GM13977 (cell line): ENCODE measurements at places on chromosomes 12 and 14.
A peak's percentile ranks its signal among the peaks of the same experiment; 100 is the strongest.

- DNase-seq, result no peak
These were observed 29.9 kb downstream of the PPFIBP1 start for GRCh38 chr12:27553941-27554340.

DNA sequence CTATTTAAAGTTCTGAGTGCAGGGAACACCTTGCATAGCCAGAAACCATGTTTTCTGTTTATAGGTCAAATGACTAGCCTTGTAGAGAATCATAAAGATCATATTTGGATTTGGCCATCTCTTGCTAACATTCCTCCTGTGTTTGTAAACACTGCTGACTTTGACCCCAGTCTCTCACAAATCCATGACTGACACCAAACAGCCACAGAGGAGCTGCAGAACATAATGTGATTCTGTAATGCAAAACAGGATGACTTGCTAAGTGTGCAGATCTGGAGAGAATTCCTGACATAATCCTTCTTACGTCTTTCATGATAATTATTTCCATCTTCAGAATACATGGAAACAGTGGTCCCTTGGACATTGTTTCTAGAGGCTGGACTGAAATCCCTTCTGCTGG lies 211.8 kb downstream of the BMP4 start:
- DNase-seq, result no peak

DNA sequence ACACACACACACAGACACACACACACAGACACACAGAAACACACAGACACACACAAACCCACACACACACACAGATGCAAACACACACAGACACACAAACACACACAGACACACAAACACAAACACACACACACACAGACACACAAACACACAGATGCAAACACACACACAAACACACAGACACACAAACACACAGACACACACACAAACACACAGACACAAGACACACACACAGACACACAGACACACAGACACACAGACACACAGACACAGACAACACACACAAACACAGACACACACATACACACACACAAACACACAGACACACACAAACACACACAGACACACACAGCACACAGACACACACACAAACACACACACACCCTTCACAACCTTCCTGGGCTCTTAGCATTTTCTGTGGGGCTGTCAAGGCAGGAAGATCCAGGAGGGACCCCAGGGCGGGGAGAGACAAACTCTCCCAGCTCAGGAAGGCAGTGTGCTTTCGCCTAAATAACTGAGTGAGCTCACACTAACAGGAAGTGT lies 24.2 kb upstream of the INF2 start:
- peak; percentile 64 for DNase-seq

- DNase-seq, result peak; percentile 24
These were observed 236.1 kb downstream of the AEBP2 start for GRCh38 chr12:19675361-19675760.

GRCh38 chr12:108637222-108637971 lies 3.7 kb upstream of the SELPLG start:
- no peak for DNase-seq

DNA sequence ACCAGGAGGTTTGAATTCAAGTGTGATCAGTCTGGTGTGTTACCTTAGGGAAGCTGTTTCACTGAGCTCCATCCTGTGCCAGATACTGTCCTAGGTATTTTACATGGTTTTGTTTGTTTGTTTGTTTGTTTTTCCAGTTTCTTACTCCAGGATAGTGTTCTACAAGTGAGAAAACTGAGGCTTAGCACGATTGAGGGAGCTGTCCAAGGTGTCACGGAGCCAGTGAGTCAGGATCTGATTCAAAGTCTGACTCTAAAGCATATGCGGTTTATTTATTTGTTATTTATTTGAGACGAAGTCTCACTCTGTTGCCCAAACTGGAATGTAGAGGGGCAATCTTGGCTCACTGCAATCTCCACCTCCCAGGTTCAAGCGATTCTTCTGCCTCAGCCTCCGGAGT lies 79.7 kb upstream of the GNG2 start:
- no peak for DNase-seq

GRCh38 chr14:96294246-96294645 lies 38.2 kb downstream of the BDKRB1 start:
- DNase-seq, result no peak

- peak; percentile 44 for DNase-seq
These were observed 392 bp downstream of the SLC15A4 start for GRCh38 chr12:128823216-128823915.

DNA sequence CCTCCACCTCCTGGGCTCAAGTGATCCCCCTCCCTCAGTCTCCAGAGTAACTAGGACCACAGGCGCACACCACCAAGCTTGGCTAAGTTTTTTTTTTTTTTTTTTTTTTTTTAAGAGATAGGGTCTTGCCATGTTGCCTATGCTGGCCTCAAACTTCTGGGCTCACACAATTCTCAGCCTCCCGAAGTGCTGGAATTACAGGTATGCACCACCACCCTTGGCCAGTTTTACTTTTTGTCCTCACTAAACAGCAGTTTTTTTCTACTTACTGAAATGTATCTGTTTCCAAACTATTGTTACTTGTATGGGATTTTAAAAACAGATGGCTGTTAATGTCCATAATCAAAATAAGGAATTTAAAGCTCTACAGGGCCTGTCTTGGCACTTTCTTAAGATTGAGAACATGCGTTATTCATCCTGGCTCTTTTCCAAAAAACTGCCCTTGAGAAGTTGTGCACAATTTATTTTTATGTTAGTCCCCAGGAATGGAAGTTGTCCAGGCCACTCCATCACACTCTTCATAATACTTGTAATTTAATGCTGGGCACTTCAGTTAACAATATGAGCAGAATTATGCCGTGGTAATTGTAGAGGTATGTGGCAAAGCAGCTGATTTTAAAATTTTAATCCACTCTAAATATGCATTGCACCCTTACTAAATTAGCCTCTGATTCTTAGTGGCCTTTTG lies 51.9 kb upstream of the REP15 start:
- DNase-seq, result no peak

DNA sequence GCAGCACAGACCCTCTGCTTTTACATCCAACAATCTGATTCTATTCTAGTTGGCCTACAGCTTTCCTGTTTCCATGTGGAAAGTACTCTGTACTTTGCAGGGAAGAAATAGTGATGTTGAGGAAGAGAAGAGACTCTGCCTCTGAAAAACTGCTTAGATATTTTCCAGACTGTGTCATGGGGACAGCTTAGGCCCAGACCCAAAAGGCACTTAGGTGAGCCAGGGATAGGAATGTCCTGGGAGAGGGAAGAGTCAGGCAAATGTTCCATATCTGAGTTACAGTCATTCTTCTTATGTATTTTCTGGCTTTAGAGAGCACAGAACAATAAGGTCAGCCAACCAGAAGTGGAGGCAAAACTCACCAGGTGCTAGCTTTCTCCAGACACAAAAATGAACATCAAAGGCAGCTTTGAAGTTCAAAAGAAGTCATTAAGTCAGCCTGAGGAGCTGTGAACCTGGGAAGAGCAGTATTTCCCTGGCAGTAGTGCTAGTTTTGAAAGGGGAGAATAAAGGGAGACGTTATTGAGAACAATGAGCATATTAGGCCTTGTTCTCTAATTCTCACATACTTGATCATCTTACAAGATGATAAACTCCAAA lies 199.7 kb upstream of the LMNTD1 start:
- DNase-seq, result no peak

DNA sequence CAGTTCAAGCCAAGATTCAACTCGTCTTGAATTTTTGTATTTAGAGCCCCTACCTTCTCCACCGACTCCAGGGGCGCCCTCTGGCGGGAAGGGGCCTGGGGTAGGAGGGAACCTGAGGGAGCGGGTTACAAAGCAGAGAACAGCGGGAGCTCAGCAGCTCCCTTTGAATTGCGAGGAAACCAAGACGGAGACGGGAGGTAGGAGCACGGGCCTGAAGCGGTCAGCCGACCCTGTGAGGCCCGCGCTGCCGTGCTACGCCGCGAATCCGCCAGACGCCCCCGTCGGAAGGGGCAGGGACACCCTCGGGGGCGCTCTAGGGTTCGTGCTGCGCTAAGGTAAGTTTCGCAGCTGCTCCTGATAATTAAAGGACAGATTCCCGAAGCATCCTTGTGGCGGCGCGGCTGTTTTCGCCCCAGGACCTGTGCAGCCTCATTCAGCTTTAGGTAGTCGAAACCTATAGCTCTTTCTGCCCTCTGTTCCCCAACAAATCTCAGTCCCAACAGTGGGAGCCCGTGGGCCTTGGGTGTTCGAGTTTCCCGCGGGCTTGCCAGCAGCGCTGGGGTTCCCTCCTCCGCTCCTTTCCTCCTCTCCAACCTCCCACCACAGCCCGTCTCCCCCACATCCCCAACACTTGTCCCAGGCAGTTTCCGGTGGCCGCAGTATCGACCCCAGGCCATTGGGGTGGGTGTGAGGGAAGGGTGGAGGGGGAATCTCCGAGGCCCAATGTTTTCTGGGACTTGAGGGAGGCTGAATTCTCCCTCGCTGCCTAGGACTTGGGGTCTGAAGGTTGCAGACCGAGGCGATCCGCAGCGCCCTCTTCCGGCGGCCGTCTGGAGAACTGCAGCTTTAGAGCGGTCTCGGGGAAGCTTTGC lies 5.1 kb upstream of the NKX2-1 start:
- DNase-seq, result peak; percentile 31

DNA sequence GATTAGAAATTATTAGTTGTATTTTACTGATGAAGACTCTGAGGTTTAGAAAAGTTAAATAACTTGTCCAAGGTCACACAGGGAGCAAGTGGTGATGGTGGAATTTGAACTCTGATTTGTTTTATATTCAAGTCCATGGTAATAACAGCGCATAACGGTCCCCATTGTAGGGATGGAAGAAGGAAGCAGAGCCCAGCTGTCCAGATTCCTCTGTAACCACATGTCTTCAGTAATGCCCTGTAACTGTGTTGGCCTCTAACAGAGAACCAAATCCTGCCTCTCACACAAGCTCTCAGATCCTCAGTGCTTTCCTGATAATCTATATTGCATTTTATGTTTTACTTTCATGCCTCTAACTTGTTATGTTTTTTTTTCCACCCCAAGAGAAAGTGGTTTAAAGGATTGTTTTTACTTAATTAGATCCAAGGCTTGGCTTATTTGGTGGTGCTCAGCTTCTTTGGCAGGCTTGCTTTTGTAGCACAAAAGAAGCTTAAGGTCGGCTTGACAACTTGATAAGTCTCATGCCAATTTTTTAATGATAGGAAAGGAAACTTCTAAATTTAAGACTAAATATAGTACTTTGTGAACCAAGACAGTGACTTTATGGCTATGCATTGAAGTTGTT lies 105.1 kb upstream of the SEL1L start:
- no peak for DNase-seq

DNA sequence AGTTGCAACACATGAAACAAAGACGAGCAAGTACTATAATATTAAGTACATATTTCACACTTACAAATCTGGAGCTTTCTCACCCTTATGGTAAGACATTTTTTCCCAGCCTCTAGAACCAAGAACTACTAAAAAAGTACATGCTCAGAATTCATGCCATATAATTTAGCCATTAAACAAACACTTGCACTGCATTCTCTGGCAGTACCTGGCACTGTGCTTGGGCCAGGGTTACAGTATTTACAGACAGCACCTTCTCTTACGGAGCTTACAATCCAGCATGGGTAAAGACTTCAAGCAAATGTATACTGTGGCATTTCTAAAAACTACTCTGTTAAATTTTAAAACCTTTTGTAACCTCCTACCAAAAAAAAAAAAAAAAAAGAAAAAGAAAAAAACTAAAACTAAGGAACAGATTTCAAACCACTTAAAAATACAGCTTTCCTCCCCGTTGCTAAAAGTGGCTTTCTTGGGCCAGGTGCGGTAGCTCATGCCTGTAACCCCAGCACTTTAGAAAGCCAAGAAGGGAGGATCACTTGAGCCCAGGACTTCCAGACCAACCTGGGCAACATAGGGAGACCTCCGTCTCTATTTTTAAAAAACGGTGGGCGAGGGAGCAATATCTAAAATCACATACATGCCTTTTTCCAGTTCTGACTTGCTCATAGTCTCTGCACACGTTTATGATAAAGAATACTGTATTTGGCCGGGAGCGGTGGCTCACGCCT lies 956 bp downstream of the GNPTAB start:
- no peak for DNase-seq

DNA sequence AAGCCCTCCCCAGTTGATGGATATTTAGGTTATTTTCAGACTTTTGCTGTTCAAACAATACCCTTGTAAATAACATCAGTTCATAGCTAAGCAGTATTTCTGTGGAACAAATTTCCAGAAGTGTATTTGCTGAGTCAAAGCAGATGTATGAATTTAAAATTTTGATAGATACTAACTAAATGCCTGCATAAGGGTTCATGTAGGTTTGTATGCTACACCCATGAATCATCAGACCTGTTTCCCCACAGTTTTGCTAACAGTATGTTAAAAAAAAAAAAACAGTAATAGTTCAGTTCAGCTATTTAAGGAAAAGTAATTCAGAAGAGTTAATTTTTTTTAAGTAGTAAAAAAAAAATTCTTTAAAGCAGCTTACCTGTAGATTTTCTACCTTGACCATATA lies 236.1 kb upstream of the DIO2 start:
- DNase-seq, result no peak

DNA sequence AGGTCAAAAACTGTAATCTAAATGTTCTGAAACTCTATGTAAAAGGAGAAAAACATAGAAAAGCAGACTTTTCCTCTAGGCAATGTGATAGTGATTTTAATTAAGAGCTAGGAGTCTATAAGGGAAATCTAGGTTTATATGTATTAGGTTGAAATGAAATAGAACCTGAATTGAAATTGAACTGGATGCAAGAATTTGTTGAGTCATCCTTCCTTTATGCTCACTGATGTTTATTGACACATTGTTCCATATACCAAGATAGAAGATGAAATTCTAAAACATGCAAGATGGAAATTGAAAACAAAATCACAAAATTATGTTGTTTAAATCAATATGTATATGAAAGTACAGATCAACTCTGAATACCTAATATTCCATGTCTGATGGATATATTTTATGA lies 170.4 kb upstream of the FLRT2 start:
- no peak for DNase-seq

- no peak for DNase-seq
These were observed 43.9 kb downstream of the SSPN start for GRCh38 chr12:26239122-26239851.

GRCh38 chr12:91331371-91331770 lies 148.8 kb upstream of the DCN start:
- DNase-seq, result no peak

DNA sequence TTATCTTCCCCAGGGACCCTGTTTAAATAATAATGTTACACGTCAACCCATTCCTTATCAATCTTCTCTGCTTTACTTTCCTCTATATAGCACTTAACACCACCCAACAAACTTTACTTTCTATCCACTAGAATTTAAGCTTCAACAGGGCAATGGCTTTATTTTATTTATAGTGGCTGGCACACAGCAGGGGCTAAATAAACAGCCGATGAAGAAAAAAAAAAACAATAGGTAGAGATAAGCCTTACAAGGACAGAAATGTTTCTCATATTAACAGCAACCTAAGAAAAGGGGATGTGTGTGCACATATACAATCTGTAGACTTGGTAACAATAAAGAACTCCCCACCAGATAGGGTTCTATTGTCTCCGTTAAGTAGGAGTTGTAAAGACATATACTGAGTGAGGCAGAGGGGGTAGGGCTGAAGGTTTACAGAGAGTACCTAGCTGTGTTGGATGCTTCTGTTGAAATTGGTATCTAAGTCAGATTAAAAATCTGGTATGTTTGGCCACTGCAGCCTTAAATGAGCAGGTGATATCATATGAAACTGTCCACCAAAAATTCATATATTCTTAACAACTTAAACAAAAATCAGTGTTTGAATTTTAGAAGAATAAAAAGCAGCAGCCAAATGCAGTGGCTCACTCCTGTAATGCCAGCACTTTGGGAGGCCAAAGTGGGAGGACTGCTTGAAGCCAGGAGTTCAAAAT lies 24.7 kb upstream of the AP4S1 start:
- DNase-seq, result no peak
